ENCODE measurements at places on chromosomes 11 and 22.
A peak's percentile ranks its signal among the peaks of the same experiment; 100 is the strongest.

GRCh38 chr11:16941935-16942334 is 72.3 kb downstream of the PLEKHA7 start:
- DNase-seq: no peak

DNA sequence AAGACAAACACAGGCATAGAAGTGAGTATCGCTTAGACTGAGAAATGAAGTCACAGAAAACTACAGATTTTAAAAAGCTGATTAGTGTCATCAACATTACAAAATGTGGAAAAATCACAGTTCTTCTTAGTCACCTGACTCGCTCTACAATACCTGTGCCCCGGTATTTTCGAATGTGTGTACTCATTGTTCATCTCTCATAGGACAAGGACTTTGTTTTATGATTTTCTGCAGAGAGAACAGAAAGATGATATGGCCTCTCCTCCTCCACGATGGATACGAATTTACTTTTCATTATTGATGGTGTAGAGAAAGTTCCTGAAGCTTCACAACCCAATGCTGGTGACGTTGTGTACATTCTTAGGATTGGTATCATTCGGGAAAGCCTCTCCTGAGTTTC is 29.4 kb upstream of the GAL start:
- DNase-seq: no peak

DNA sequence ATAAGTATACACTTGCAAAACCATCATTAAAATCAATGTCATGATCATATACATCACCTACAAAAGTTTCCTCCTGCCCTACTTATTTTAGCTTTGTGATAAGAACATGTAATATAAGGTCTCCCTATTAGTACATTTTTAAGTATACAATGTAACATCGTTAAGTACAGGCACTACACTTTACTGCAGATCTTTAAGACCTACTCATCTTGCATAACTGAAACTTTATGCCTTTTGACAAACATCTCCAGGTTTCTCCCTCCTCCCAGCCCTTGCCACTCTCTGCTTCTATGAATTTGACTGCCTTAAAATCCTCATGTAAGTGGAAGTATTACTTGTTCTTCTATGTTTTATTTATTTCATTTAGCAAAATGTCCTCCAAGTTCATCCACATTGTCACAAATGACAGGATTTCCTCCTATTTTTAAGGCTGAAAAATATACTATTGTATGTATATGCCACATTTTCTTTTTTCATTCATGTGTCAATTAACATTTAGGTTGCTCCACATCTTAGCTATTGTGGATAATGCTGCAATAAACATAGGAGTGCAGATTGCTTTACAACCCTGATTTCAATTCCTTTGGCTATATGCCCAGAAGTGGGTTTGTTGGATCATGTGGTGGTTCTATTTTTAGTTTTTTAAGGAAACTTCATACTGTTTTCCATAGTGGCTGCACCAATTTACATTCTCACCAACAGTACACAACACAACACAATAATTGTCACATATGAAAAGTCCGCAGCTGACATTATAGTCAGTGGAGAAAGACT is 471.1 kb upstream of the ANO3 start:
- no peak for DNase-seq

DNA sequence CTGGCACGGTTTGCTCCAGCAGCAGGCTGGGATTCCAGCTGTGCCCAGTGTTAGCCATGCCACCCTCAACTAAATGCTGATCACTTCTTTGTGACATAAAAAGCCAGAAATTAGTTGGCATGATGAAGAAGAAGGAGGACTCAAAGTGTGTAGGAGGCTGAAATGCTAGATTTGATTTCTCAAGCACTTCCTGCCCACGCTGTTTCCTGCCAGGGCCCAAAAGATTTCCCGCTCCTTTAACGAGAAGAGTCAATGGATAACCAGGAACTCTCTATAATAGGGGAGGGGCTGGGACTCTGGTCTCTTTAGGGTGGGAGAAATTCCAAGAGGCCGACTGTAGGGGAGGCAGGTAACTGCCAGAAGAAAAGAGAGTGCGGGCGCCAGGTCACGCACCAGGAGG is 26.4 kb downstream of the APOL3 start:
- no peak for DNase-seq

DNA sequence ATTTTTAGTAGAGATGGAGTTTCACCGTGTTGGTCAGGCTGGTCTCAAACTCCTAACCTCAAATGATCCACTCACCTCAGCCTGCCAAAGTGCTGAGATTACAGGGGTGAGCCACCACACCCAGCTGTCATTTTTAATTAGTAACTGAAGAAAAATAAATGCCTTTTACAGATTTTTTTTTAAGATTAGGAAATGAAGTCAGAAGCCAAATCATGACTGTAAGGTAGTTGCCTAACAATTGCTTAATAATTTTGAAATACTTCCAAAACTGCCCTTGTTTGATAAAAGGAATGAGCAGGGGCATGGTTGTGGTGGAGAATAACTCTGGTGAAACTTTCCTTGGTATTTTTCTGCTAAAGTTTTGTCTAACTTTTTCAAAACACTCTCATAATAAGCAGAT is 98.9 kb upstream of the SLC5A12 start:
- no peak for DNase-seq

- no peak for DNase-seq
These were observed 333.9 kb upstream of the KIRREL3 start for GRCh38 chr11:127334466-127334865.

GRCh38 chr22:44116331-44116730 is 64.4 kb upstream of the PARVG start:
- DNase-seq: peak; percentile 25

DNA sequence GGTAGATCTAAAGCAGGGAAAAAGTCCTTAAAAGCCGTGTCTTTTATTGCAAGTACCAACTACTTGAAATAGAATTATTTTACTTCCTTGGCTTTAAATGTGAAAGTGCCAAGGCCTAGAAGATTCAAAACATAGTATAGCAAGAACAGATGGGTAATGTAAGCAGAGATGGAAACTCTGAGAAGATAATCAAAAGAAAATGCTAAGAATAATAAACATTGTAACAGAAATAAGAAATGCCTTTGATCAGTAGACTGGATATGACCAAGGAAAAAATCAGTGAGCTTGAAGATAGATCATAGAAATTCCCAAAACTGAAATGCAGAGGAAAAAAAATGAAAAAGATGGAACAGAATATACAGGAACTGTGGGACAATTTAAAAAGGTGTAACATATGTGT is 113.1 kb downstream of the BLID start:
- no peak for DNase-seq

DNA sequence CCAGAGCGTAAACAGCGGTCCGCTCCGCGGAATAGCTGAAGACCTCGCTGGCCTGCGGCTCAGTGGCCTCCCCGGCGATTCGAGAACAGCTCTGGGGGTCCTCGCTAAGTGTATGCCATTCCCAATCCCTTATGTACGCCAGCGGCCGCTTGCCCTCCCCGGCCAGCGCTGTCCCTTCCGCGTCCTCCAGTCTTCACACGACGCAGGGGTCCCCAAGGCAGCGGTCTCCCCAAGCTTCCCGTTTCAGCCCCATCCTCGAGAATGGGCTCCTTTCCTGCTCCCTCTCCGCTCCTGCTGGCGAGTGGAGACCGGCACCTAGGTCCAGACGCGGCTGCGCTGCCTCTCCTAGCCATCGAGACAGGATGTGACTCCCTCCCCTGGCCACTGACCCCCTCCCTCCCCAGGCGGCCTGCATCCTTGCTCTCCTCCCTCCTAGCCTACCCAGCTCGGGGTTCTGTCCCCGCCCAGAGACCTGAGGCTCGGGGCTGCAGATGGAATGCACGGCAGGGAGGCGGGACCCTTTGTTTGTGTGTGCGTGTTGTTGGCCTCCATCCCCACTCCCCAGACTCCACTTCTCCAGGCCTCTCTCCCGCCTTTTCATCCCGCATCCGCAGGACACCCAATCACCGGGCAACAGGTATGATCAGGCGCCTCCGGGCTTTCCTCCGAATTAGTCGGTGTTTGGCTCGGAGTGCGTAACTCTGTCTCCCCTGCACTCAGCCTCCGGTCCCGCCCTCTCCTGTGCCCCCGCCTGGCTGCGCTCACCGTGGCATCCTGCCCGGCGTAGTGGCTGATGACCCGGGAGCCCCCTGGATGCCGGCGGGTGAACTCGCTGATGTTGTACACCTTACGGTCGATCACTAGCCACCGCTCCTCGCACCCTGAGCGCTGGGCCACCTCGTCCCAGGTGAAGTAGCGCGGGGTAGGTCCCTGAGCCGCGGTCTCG is 740 bp downstream of the FADS1 start:
- peak; percentile 87 for DNase-seq

- DNase-seq: no peak
These were observed 85.3 kb upstream of the HEPHL1 start for GRCh38 chr11:93935826-93936225.

DNA sequence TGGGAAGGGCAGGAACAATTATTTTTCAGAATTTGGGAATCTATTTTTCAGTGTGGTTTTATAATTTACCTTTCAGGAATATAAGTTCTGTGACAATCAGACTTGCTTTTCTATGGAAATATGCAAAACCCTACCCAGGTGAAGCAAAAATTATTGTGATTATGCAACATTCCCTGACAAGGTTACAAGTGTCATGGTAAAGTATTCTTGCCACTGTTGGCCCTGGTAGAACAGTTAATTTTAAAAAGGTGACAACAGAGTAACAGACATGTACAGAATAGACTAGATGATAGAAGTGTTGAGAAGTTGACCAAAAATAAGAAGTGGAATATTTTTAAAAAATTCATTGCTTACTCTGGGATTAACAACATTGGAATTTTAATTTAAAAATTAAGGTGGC is 29.2 kb downstream of the TRAF6 start:
- DNase-seq: no peak

GRCh38 chr11:122791836-122792235 is 46.5 kb upstream of the CRTAM start:
- no peak for DNase-seq

GRCh38 chr11:117997406-117997805 is 11.2 kb downstream of the IL10RA start:
- DNase-seq: no peak

DNA sequence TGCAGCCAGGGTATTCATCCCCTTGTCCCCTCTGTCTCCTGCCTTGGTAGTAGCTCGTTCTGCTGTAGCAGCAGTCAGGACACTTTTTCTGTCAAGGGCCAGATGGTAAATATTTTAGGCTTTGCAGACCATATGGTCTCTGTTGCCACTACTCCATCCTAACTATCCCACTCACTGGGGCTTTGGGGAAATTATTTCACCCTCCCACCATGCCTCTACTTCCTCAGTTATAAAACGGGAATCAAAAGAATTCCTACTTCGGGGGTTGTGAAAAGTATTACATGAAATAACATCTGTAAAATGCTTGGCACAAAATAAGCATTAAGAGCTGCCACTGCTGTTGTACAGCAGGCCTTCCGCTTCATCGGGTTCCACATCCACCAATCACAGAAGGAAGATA is 89.9 kb upstream of the LDLRAD3 start:
- no peak for DNase-seq

DNA sequence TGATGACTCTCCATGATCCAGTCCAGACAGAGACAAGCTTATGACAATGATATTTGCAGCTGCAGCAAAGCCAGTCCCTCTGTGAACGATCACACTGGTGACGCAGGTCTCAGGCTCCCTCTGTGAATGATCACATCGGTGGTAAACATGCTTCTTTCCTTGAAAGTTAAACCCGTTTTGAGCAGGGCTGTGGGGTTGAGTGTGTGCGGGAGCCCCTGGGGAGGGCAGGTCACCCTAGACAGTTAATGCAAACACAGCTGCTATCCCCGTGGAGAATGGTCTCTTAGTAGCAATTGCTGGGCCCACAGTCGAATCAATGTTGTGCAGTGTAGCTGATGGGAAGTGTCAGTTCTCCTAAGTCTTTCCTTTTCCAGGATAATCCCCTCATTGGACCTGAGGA is 71.0 kb upstream of the KIRREL3 start:
- DNase-seq: no peak

DNA sequence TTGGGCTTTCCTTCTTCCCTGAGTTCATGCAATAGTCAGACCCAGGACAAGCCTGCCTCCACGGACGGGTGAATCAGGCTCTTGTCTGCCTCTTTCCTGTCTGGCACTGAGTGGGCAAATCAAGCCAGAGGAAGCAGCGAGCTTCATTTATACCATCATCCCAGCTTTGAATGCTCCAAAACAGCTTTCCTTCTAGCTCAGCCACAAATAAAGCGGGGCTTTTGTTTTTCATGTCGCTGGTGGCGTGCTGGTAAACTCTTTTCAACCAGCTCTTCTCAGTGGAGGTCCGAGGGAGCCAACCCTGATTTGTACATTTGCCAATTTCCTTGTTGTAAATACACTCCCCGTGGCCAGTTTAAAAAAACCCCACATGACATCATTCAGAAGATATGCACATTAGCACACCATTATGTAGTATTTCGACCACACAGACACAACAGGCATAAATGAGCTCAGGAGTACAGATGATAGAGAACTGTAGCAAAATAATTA is 8.6 kb downstream of the C11orf91 start:
- DNase-seq: no peak

GRCh38 chr11:45282081-45282480 is 4.1 kb downstream of the SYT13 start:
- DNase-seq: no peak

- no peak for DNase-seq
These were observed 321.0 kb downstream of the DDX10 start for GRCh38 chr11:108985945-108986279.

DNA sequence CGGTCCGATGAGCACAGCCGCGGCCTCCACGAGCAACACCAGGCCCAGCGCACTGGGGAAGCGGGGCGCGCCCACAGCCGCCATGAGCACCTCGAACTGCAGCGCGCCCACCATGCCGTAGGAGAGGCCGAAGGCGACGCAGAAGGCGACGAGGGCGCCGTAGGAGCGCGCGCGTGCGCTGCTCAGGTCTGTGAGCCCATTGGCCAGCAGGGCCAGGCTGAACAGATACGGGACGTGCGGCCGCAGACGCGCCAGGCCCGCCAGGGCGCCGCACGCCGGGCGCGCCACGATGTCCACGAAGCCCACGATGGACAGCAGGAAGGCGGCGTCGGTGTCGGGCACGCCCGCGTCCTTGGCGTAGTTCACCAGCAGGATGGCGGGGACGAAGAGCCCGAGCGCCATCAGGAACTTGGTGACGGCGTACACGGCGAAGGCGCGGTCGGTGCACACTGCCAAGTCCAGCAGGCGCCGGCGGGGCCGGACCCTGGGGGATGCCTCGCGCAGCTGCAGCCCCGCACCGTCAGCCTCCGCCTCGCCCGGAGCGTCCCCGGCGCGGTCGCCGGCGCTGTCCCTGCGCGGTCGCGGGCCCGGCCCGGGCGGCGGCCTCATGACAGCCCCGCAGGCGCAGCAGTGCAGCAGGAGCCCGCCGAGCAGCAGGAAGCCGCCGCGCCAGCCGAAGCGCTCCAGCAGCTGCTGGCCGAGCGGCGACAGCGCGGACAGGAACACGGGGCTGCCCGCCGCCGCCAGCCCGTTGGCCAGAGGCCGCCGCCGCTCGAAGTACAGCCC is 2.9 kb downstream of the SLC16A8 start:
- DNase-seq: peak; percentile 74

All from spleen (tissue), 13 donors.